ENCODE measurements at places on chromosomes 3 and 15. TPM values are rescaled to one million over a fixed set of nuclear protein-coding genes. Genes with fewer than 3 reads are reported as not detected.

Gene CYP1A1
- 2.1 TPM for total RNA-seq

DNA sequence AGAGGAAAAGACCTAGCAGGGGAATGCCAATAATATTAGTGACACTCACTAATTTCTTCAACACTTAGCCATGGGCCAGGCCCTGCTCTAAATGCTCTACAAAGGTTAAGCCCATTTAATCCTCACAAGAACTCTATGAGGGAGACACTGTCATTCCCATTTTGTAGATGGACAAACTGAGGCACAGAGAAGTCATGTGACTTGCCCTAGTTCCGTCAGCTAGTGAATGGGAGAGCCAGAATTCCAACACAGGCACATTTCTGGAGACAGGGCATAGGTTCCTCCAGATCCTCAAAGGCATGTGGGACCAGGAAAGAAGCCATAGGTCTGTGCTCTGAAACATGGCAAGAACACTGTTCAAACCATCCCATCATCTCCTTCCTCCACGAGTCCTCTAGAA, 31.5 kb downstream of the LOXL1 start:
- DNase-seq = no peak

- no peak for DNase-seq
These were observed 216.1 kb downstream of the THRB start for GRCh38 chr3:24278543-24278942.

DNA sequence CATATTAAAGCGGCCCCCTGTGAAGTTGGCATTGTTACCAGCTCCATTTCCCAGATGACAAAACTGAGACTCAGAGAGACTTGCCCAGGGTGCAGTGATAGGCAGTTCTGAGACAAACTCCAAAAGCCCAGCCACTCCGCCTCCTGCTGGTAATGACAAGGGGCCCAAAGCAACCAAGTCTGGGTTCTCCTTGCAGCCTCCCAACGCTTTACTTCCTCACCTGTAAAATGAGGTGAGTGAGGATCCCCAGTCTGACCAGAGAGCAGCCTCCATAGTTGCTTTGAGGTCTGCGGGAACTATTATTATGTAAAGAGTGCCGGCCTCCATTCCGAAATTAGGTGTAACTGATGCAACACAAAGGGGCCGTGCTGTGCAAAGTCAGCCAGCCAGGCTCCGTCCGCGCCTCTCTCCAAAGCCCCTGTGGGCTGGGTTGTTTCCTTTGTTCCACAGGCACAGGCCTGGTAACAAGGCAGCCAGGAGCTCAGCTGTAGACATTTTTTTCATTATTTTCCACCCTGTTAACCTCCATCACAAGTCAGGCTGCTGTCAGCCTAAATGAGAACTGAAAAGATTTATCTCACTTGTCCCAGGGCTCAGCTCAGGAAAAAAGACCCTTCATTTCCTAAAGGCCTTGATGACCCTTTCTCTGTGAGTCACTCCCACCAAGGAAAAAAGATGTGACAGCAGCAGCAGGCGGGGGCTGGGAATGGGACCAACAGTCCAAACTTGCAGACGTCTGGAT, 139.1 kb upstream of the RAD18 start:
- no peak for DNase-seq

Gene SEMA6D
- not detected for total RNA-seq

Gene PRKCI
- total RNA-seq = 24.5 TPM

DNA sequence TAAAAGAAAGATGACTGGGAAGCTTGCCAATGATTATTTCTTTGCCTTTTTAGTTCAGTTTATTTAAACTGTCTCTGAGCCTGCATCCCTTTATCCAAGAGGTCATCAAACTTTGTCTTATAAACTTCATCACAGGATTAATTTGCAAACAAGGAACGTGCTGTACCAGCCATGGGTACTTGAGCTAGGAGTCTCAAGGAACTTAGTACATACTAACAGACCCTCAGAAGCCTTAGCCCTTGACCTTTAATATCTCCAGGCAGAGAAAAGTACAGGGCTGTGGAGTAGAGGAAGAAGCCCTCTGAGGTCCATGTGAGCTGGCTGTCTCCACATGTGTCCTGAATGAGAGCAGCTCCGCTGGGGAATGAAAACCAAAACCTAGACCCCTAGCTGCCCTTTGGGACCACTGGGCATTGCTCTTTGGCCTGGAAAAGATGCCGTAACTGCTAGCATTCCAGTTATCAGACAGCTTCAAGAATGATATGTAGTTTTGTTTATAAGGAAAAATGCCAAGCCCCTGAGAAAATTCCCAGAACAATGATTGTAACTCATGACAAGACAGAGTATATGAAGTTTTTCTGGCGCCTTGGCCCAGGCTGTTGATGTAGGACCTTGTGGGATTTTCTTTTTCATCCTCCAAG, 92.1 kb downstream of the ASB7 start:
- DNase-seq = no peak

GRCh38 chr3:143343944-143344343, 224.4 kb downstream of the CHST2 start:
- no peak for DNase-seq

- DNase-seq = no peak
These were observed 10.3 kb downstream of the LINGO1 start for GRCh38 chr15:77622209-77622933.

Measured in activated naive CD4-positive, alpha-beta T cell treated with anti-CD3 and anti-CD28 coated beads, Interleukin-2, amount 50 U/mL, for 72 hours (primary cell).